Activated T-cell treated with anti-CD3 and anti-CD28 coated beads for 1 hour (primary cell): ENCODE measurements at places on chromosomes 5 and 9.

GRCh38 chr5:127367029-127367428 lies 76.4 kb downstream of the MEGF10 start:
- DNase-seq = no peak

GRCh38 chr5:22044229-22044628 lies 808.9 kb downstream of the CDH12 start:
- no peak for DNase-seq

DNA sequence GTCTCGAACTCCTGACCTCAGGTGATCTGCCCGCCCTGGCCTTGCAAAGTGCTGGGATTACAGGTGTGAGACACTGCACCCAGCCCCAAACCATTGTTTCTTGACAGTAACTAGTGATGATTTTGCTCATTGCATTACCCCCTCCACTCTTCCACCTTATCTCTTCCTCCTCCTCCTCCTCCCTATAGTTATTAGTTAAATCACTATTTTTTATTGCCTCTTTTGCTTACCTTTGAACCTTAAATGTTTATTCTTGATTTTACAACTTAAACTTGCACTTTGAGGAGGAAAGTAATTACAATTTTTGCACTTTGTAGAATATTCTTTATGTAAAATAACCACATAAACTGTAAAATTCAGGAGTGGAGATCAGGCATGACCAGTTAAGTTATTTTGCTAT lies 35.7 kb downstream of the RASGRF2 start:
- DNase-seq = no peak

DNA sequence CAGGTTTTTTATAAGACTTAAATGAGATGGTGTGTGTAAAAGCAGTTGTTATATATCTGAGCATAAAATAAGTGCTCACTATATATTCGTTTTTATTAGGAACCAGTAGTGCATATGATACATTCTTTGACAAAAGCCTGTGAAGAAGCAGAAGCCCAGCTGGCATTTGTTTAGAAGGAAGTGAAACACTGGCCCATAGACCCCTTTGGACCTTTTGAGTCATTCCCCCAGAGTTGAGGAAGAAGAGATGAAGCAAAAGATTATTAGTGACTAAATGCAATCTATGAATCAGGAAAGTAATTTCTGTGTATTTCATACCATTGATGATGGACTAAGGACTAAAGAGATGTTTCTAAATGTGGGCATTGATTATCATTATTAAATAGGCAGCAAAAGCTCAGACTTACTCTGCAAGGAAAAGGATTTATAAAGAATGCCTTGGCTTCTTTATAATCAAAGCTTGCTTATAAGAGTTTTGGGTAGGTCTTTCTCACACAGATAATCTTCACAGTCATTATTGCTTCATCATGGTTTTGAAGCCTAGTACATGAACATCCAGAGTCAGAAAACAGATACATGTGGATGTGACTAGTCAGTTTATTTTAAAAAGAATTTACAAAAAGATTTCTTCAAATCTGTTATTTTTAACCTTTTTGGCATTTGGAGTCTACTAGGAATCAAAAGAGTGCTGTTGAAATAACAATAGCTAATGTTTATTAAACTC lies 16.9 kb upstream of the FER start:
- DNase-seq = no peak

GRCh38 chr5:86763929-86764328 lies 146.2 kb downstream of the COX7C start:
- DNase-seq = no peak

DNA sequence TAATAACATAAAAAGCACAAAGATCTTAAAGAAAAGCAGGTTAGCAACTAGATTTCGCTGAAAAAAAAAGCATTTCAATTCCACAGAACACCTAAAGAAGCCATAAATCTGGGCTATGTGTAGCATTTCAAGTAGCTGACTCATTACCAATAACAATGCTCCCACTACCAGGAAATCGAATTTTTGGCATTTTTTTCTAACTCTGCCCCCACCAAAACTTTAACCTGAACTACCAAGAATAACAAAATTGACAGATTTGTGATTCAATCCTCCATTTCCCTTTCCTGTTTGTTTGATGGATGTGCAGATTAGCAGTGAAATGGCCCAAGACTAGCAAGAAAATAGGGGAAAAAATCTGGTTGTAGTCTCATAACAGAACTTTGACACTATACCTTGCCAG lies 180.2 kb downstream of the RASEF start:
- no peak for DNase-seq

DNA sequence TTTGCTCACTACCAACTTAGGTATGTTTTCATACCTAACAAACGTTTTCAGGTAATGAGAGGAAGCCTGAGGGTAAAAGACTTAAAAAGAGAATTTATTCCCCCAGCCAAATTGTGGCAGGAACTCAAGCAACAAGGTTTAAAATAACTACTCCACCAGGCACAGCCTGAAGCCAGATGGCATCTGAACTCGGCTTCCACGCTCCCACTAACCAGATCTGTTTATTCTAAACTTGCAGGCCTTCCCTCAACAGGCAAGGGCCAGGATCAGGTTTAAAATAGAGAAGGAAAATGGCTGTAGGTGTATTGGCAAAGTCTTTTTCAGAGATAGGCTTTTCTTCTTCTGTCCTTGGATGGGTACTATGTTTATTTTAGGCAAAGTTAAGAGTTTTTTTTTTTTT lies 89.4 kb downstream of the OTULIN start:
- DNase-seq = no peak

- DNase-seq = no peak
Observed at GRCh38 chr5:54148858-54149257, 161.5 kb downstream of the ARL15 start.

- DNase-seq = no peak
Observed at GRCh38 chr5:113572716-113573115, 59.2 kb downstream of the YTHDC2 start.
